Activated CD4-positive, alpha-beta T cell treated with anti-CD3 and anti-CD28 coated beads, Interleukin-2, amount 50 U/mL, for 16 hours (primary cell): ENCODE measurements at places on chromosomes 2 and 18.

- no peak for DNase-seq
Observed at GRCh38 chr2:156322051-156322685, 10.4 kb downstream of the NR4A2 start.

- no peak for DNase-seq
Observed at GRCh38 chr2:43131890-43132682, 94.3 kb downstream of the ZFP36L2 start.

- no peak for DNase-seq
Observed at GRCh38 chr2:16717477-16717876, 51.8 kb upstream of the CYRIA start.

DNA sequence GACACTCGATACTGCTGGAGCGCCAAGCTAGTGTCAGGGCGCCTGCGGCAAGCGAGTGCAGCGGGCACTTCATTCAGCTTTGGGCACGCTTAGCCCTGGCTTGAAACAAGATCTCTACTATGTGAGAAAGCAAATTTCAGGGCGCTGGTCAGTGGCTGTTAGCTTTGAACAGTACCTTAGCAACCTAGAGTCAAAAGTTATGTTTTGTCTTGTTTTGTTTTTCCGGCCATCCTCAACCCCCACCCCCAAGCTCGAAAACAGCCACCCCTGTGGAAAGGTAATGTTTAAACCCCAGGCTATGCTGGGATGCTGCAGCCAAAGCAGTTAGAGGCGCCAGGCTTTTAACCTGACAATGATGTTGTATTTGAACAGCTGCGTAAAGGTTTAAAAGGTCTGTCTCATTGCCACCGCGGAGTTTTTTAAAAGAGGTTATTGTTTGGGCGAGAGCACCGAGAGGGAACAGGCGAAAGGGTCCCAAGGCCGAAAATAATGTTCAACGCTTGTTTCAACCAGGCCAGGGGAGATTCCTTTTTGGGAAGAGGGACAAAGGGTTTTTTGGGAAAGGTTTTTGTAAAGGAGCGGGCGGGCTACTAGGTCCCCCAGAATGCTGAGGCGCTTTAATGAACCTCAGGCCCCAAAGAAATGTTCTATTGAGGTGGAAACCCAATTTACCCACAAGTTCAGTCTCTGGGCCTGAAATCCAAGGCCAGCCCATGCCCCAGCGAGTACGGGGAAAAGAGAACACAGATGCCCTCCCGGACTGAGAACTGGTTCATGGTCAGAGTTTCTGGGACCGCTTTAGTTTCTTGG is 2.3 kb upstream of the HOXD10 start:
- no peak for DNase-seq

DNA sequence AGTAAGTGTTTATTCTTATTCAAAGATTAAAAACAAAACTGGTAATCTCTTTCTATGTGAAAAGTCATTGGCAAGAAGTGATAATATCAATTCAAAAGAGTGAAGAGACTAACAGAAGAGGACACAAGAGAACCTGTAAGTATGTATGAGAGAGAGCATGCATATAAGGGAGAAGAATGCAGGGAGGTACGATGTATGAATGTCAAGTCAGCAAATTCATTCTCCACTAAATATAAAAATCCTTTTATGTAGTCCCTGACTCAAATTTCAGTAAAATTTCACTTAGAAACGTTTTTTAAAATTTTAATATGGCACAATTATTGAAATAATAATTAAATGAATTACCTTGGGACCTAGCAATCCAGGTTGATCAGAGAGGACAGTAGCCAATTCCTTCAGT is 55.3 kb downstream of the NCKAP1 start:
- DNase-seq: no peak

GRCh38 chr2:119352357-119352756 is 14.3 kb downstream of the C2orf76 start:
- peak; percentile 14 for DNase-seq

- DNase-seq: no peak
Observed at GRCh38 chr2:37790019-37790418, 118.6 kb upstream of the CDC42EP3 start.

- peak; percentile 53 for DNase-seq
Observed at GRCh38 chr2:240435457-240435947, at the start of gene GPC1. TSS of gene GPC1 (plus strand) at chr2:240435663. CDS start at chr2:240435919, 256 bp downstream.

DNA sequence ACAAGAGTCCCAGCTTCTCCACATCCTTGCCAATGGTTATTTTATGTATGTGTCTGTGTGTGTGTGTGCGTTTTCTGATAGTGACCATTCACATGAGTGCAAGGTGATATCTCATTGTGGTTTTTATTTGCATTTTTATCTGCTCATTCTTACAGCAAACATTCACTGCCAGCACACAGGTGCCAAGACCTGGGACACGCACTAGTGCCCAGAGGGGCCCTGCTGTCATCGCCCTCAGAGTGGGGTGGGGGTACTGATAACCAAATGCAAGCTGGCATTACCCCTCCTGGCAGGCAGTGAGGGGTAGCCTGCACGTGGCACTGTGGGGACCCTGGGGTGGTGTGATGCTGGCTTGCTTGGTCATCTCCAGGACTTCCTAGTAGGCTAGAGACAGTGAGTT is 285.4 kb downstream of the LPIN1 start:
- no peak for DNase-seq

DNA sequence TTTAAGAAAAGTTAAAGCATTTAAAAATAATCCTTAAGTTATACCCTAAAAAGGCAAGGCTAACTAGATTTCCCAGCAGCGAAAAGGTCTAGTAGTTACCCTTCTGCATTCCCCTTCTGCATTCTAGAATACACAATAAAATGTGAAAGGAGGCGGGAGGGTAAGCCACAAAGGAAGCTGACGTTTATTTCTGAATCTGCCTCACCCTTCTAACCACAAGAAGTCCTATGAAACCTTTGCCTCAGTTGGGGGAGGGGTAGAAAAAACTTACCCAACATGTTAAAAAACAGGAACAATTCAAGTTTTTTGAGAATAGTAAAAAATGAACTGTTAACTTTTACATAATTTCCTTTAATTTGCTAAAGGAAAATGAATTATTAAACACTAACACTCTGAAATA is 11.3 kb downstream of the STK17B start:
- DNase-seq: peak; percentile 92

DNA sequence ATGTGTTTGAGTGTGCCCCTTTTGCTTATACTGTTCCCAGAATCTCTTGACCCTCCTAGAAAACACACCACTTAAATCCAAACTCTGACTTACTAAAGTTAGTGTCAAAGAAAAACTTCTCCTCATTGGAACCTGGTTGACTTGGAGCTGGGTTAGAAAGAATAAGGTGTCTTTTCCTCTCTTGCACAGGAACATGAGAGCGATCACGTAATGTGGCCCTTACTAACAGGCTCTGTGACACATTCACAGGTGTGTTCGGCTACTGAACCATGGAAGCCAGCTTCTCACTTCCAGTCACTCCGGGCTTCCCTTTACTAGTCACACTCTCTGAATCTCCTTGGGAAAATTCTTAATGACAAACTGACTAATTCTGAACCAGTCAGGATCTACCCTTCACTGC is 5.4 kb upstream of the POU3F3 start:
- DNase-seq: no peak

DNA sequence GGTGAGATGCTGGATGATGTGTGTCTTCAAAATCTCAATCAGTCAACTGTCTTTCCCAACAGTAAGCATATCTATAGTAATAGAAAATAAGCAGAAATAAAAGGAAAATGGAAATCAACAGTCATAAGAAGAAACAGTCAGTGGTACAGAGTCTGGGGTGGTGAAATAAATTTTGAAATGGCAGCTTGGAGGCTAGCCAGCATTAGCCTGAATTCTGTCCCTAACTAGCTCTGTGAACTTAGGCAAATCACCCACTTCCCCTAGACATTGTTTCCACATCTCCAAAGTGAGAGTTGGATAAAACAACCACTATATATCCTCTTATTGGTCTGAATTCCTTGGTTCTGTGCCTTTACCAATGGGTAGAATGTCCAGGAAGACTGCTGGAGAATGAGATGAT is 189.7 kb upstream of the REV1 start:
- no peak for DNase-seq

DNA sequence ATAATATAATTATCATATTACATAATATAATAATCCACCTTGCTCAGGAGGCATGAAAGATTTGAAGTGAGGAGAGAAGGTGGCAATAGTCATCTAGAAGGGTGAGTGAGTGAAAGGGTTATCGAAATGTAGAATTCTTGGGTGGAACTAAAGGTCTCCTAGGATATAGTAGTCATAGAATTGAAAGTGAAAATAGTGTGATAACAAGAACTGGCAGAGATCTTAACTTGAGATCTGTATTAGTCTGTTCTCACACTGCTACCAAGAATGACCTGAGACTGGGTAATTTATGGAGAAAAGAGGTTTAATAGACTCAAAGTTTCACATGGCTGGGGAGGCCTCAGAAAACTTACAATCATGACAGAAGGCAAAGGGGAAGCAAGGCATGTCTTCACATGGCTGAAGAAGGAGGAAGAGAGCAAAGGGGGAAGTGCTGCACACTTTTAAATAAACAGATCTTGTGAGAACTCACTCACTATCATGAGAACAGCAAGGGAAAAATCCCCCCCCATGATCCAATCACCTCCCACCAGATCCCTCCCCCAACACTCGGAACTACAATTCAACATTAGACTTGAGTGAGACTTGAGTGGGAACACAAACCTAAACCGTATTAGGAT is 351.5 kb downstream of the NR4A2 start:
- no peak for DNase-seq

GRCh38 chr18:7812431-7813063 is 245.4 kb downstream of the PTPRM start:
- DNase-seq: no peak

- no peak for DNase-seq
Observed at GRCh38 chr2:227450926-227451654, 20.9 kb upstream of the AGFG1 start.

DNA sequence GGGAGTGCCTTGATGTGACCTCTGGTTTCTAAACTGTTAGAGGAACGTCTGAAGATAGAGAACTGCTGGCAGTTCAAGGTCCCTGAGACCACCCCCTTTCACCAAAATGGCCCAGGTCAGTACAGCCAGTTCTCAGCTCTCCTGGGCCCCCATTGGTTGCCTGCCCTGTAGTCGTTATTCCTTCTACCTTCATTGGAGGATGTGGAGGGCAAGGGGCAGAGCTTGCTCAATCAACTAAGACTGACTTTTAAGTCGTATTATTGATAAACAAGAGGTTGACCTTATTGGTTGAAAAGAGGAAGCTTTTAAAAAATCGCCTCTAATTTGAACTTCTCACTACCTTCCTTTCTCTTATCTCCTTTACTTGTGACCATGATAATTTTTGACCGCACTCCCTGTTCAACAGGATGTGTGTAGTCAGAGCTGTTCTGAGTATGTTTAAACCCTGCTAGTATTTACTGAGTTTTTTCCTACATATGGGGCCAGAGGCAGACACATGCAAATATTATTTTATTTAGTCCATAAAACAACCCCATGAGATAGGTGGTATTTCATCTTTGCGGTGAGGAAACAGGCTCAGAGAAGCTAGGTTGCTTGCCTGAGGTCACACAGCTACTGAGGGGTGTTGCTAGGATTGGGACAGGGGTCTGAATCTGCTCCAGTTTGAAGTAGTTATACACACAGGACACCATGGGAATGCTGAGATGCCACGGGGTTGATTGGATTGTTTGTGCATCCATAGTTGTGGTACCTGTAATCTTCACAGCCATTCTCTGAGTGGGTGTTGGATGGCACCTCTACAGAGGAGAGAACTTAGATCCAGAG is 65.9 kb downstream of the TMEM247 start:
- DNase-seq: peak; percentile 24

DNA sequence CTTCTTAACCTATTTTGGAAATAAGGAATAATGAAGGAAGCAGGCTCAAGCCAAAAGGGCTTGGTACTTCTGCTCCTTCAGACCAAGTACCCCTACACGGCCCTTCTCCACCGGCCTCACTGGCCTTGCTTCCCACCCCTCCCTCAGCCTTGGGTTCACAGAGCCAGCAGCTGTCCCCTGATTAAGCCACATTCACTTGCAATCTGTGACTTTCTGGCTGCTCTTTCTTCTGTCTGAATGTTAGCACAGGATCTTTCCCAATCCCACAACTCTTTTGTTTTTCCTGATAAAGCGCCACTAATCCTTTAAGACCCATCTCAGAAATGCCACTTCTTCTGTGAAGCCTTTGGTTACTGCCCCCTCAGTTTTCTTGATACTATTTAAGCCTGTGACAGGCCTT is 52.4 kb downstream of the REEP1 start:
- no peak for DNase-seq

DNA sequence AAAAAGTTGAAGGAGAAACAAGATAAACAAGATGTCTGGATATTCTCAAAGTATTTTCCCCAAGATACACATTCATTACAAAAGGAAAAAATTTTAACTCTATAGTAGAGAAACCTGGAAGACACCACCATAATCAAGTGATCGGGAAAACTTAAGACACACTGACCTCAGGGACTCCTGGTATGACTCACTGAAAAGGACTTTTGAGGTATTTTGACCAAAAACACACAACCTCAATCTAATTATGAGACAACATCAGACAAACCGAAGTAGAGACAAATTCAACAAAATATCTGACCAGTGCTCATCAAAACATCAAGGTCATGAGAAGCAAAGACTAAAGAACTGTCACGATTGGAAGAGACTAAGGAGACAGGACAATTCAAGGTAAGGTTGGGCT is 34.7 kb downstream of the LPIN2 start:
- no peak for DNase-seq

DNA sequence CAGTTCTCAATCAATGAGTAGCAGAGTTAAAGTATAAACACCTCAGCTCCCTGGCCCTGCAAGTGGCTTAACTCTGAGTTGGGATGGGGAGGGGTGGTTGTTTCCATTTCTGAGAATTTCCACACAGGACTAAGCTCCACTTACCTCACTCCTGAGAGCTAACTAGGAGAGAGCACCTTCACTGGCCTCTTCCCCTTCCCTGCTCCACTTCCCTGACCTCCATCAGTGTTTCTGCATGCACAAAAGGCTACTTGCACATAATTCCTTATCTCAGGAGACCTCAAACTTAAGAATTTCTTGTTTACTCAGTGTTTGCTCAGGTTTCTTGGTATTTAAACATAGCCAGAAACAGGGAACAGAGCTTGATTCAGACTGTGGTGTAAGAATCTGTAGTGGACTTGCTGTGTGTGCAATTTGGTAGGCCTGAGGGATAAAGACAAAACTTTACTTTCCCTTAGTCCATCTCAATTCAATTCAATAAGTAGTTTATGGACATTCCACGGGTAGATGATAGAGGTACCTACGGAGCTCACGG is 97.2 kb downstream of the PID1 start:
- no peak for DNase-seq

- peak; percentile 75 for DNase-seq
Observed at GRCh38 chr2:218367415-218368149, 10.9 kb downstream of the CATIP start.

DNA sequence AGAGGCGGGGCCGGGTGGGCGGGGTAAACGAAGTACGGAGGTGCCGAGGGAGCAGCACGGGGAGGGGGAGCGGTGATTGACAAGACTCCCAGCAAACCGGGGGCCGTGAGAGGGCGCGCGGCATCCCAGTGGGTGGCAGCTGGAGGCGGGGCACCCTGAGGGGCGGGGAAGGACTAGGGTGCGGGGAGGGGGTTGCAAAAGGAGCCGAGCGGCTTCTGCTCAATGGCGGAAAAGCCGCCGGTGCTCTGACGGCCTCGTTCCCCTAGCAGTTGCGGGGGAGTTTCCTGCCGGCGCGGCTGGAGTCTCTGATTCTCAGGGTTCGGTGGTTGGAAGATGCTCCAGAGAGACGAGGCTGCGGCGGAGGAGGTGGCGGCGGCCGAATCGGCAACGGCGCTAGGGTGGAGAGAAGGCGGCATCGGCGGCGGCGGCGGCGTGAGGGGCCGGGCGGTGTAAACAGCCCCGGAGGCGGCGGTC is at the start of gene PPM1B:
TSS of gene PPM1B (plus strand) at position 195 of the 474 bp plus-strand sequence. CDS start 32,325 bp downstream, outside the sequence.
- DNase-seq: peak; percentile 99

GRCh38 chr18:65429601-65430000 is 321.2 kb upstream of the CDH7 start:
- DNase-seq: no peak
